ENCODE measurements at places on chromosomes 6 and 20.

DNA sequence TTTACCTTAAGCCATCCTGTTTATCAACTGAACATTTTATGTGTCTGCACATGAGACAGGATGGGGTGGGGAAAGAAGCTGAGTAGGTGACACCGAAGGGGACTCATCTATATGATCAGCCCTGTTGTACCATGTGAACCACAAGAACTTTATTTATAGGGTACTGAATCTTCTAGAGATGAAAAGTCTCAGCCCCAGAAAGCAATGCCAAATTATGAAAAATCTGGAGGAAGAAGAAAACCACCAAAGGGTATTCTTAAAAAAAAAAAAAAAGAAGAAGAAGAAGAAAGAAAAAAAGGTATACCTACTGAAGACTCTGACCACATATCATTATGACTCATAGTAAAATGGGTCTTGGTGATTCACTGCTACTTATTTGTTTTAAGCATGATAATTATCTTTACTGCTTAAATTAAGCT lies 39.8 kb upstream of the HBS1L start:
- peak; percentile 64 for DNase-seq

GRCh38 chr6:91082311-91082832 lies 495.5 kb upstream of the MAP3K7 start:
- no peak for DNase-seq

DNA sequence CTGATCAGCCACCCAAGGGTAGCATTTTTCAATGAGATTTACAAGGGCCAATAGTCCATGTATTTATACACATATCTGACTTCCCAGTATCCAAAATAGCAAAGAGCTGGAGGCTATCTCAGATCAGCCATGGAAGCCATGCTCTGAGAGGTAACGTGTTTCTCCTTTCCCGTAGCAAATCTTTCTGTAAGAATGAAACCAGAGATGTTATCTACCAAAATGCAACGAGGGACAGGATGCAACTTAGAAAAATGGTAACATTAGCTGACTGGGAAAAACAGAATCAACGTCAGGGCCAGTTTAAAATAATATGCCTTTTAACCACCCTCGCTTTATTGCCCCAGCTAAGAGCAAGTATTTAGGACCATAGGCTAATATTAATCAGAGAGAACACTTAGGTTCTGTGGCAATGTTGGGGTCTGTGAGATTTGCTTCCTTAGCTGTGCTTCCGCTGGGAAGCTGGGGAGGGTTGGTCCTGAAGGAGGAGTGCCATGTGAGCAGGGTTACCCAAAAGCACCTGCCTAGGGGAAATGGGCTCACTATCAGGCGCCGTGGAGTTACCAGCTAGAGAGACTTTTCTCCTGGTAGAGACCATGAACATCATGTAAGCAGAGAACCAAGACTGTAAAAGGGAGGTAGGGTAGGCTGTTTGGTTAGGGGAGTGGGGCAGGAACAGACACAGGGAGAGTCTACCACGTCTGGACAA lies 1.2 kb downstream of the ZNF831 start:
- DNase-seq, result no peak

- DNase-seq, result no peak
Measured at GRCh38 chr6:43267619-43268354, 24.5 kb downstream of the TTBK1 start.

- DNase-seq, result no peak
Measured at GRCh38 chr6:157128235-157128775, 195.0 kb downstream of the TMEM242 start.

- DNase-seq, result no peak
Measured at GRCh38 chr6:144360401-144360800, 75.3 kb downstream of the UTRN start.

GRCh38 chr20:59010995-59011873 lies 4.2 kb upstream of the CTSZ start:
- DNase-seq, result no peak

DNA sequence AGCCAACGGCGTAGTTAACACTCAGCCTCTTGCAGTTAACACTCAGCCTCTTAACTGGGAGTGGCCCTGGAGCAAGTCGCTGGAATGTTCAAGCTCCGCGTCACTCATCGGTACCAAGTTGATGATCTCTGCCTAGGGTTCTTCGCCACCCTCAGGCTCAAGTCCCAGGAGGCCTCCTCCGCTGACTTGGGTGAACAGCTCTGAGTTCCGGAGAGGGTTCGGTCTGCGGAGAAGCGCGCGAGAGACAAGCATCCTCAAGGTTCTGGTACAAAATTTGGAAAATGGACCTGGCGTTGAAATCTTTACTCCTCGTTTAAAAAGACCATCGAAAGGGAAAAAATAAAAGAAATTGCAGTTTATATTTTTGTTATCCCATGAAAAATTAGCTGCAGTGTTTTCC lies 876 bp upstream of the DSP start:
- DNase-seq, result no peak

DNA sequence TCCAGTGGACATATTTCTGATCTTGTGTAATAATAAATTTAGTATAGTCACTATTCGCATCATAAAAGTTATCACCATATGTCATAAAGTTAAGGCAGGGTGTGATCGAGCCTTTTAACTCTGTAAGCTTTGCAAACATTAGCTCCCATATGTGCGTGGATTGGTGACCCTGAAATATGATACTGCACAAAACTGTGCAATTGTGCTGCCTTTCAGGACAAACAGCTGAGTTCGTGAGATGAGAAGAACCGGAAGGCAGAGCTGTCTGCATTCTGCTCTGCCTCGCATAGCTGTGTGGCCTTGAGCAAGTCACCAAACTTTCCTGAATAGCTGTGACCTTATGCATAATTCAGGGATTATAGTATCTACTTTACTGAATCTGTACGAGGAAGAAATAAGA lies 3.2 kb upstream of the PLEKHG1 start:
- DNase-seq, result no peak

GRCh38 chr6:36461646-36462045 lies 18.8 kb downstream of the KCTD20 start:
- DNase-seq, result no peak

- no peak for DNase-seq
Measured at GRCh38 chr6:34894693-34895092, 5.6 kb downstream of the ANKS1A start.

DNA sequence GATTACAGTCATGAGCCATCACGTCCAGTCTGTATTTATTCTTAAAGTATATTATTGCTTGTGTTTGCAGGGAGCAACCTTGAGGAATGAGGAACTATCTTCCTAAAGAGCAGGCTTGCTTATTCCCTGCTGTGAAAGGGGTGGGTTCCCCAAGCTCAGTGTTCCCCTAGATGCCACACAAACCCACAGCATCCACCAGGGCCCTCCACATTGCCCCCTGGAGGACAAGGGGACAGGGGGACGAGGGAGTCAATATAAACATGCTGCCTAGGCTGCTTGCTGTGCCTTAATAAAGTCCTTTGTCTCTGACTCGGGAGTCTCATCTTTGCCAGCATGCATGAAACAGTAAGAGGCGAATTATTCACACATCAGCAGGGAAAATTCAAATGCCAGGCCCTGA lies 8.0 kb upstream of the IDH3B start:
- DNase-seq, result no peak

GRCh38 chr6:43679057-43679456 lies 8.5 kb downstream of the MRPS18A start:
- no peak for DNase-seq

GRCh38 chr6:143335865-143336264 lies 114.6 kb downstream of the ADAT2 start:
- no peak for DNase-seq

- no peak for DNase-seq
Measured at GRCh38 chr6:73032586-73032985, 192.7 kb downstream of the KHDC1L start.

- DNase-seq, result no peak
Measured at GRCh38 chr6:152078001-152078400, 270.5 kb downstream of the ESR1 start.

DNA sequence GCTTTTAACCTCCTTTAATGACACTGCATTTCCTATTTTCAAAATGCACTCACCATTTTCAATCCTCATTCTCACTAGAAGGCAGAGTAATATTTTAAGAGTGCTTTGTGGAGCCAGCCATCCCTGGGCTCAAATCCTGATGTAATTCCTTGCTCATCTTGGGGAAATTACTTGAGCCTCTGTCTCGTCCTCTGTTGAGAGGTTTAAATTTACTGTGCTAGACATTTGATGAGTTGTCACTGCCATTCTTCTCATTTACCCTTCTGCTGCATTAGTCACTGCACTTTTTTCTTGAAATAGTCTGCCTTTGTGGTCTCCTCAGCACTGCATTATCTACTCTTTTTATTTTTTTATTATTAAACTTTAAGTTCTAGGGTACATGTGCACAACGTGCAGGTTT lies 150.0 kb upstream of the HDDC2 start:
- no peak for DNase-seq

DNA sequence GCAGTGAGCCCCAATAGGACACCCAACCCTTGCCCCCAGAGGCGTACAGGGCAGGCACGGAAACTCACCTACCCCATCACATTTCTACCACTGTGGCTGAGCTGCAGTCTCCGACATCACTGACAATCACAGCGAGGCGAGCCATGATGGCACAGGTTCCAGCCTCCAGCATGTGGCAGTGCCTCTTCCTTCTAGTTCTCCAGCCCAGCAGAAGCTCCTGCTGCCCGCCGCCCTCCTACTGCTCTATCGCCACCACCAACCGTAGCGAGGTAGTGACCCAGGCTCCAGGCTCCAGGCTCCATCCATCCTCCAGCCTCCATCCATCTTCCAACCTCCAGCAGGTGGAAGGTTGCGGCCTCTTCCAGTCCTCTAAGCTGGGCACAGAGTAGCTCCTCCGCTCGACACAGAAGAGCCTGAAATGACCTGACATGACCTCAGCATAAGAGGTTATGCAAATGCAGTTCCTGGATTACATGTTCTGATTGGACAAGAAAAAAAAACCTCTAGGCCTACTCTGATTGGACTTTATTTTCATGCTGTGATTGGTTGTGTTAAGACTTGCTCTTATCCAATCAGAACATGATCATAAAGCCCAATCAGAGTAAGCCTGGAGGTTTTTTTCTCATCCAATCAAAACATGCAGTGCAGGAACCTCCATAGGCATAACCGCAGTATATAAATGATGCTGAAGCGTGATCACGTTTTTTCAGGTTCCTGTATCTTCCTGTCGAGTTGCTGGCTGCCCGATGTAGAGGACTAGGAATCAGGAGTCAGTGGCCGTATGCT lies 438.9 kb upstream of the ZNF337 start:
- DNase-seq, result no peak

DNA sequence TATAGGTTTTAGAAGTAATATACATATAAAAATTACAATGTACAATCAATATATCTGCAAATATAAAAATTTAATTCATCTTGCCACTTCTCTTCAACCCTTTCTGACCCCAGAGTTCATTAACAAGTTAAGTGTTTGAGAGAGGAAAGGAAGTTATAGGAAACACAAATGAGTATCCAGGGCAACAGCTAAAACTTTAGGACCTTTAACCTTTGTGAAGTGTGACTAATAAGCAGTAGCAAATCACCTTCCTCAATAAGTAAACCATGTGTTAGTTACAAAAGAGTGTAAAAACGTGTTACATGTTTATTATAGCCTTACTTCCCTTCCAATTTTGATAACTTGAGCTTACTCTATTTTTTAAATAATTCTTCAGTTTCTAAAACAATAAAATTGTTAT lies 73.4 kb upstream of the SIM1 start:
- DNase-seq, result no peak

DNA sequence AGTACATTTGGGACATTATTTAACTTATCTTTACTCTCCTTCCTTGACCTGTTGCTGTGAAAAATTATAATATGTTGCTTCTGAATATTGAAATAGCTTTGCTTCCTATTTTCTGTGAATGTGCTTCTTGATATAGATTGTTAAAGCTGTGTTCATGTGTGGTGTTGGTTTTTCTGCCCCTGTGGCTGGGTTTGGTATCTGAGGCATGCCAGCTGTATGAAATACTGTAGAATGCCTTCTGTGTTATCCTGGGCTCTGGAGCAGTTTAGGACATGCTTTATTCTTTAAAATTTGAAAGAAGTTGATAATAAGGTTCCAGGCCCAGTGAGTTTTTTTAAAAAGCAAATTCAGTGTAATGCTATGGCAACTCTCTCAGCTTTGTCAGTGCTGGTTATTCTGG lies 71.7 kb downstream of the HIVEP1 start:
- DNase-seq, result no peak

DNA sequence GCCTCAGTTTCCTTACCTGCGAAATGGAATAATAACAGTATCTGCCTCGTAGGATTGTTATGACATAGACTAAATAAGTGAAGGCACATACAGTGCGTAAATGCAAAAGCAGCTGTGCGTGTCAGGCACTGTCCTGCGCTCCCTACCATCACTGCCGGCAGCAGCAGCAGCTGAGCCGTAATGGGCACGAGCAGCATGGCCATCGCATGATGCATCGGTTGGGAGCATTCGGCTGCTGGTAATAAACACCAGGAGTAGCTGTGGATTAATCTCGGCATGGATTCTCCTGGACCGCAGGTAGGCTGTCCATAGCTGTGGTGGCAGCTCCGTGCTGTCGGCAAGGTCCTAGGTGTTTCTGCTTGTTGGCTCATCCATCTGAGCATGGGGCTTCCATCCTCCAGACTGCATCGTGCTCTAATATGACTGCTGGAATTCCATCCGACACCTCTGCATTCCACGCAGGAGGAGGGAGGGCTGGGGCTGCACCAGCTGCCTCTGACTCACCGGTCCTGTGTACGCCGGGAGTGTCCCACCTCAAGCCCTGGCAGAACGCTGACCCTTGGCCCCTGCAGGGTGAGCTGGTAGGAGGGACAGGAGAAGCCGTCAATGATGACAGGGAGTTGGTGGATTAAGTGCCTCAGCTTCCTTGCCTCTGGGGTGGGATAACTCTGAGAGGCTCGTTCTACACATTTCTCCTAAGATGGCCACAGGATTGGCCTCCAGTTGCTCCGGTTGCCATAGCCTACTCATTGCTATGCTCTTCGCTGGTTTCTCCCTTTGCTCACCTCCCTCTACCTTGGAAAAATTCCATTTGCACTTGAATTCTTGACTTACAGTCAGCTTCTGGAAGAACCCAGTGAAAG lies 100.9 kb upstream of the PMEPA1 start:
- no peak for DNase-seq

DNA sequence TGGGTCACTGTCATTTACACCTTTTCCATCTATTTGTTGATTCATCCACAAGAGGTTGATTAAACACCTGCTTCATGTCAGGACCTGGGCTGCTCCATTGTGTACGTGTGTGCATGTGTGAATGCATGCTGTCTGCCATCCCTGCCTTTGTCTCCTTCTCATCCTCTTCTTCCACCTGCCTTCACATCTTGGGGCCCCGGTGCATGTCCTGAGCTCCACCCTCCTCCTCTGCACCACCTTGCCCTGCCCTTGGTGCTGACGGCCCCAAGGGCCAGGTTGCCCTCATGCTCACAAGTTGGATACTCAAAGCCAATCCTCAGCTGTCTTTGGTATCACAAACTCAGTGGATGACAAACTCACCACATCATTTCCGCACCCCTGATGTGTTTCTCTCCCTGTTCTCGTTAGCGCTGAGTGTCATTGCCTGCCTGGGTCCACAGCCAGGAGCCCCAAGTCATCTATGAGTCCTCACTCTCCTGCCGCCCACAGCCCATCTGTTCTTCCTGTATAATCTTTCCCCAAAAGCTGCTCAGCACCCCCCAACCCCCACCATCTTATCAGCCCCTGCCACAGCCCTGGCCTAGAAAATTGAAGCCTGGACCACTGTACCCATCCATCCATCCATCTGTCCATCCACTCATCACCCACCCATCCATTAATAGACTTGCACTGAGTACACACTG lies 85.0 kb downstream of the SRC start:
- no peak for DNase-seq

GRCh38 chr6:146892613-146893401 lies 294.0 kb downstream of the ADGB start:
- no peak for DNase-seq

- no peak for DNase-seq
Measured at GRCh38 chr6:143733510-143733909, 55.7 kb downstream of the PHACTR2 start.

GRCh38 chr20:12315652-12316051 lies 398.0 kb downstream of the BTBD3 start:
- no peak for DNase-seq

Measured in CD8-positive, alpha-beta T cell (primary cell).